ENCODE measurements at places on chromosomes 16 and 17. TPM values are rescaled to one million over a fixed set of nuclear protein-coding genes. Genes with fewer than 3 reads are reported as not detected.

AXIN2 gene
- 0.97 TPM for total RNA-seq

KRT25 gene
- total RNA-seq = not detected

TBX2 gene
- 3.7 TPM for total RNA-seq

CLEC18A gene
- 0.25 TPM for total RNA-seq

Data from A549 treated with GW870086 at 1 μM for 4 hours (cell line).